ENCODE measurements at places on chromosomes 3 and 15.
A peak's percentile ranks its signal among the peaks of the same experiment; 100 is the strongest.

- no peak for DNase-seq
Measured at GRCh38 chr3:29644261-29644660, 363.4 kb downstream of the RBMS3 start.

DNA sequence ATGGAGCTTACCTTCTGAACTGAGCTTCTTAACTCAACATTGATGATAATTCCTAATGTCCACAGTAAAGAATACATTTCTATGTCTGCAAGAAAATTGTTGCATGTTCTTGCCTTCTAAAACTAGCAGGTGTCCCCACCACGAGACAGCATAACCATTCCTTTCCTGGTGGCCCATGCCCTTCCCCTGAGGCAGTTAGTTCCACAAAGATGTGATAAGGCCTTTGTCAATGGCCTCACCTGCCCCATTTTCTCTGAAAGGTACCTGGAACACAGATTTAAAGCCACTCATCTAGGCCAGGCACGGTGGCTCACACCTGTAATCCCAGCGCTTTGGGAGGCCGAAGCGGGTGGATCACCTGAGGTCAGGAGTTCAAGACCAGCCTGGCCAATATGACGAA lies 21.0 kb upstream of the HTR3E start:
- no peak for DNase-seq

- DNase-seq: no peak
Measured at GRCh38 chr3:133827136-133827535, 21.5 kb downstream of the SRPRB start.

GRCh38 chr15:90099072-90099867 lies 3.0 kb downstream of the IDH2 start:
- DNase-seq: no peak

GRCh38 chr15:42508263-42508690 lies 12.8 kb downstream of the SNAP23 start:
- DNase-seq: no peak

DNA sequence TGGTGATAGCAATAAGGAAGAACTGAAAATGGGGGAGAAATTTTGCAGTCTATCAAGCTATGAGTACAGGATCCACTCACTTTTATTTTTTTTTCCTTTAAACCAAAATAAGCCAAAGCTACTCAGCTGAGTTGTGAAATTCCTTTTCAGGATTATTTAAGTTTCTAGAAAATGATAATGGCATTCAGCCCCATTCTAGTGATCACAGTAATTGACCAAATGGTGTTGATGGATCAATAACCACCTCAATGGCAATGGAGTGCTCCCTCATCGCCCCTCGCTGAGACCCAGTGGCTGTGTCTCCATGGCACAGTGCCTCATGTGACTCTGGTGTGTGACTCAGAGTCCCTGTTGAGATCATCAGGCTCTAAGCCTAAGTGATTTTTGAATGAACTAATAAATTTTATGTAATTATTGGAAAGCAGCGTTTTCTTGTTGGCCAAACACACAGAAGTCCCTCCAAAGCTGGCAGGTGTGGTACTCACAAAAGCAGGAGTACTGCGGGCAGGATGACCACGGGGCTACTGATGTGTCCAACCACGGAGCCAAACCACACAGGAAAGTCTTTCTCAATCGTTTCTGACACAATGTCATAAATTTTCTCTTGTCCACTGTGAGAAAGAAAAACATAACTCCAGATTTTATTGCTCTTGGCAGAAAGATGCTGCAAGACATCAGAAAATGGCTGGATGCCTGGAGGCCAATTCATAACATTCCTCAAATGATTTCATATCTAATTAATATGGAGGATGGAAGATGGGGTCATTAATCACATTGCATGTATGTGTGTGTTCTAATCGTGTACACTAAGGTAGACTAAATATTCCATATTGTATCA lies 14.4 kb upstream of the STARD5 start:
- DNase-seq: no peak

DNA sequence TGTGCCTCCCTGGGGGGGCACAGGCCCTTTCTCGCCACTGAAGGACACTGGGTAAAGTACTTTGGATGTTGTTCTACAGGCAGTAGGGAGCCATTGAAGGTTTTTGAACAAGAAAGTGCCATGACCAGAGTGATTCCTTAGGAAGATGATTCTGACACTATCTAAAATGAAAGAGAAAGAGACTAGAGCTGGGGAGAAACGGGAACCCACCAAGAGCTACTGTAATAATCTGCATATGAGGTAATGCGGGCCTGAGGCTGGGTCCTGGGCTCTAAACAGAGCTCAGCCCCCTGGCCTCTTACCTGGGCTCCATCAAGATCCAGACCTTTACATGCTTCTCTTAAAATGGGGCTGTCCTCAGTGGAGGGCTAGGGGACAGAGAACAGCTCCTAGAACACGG lies 24.9 kb downstream of the GRK7 start:
- no peak for DNase-seq

- DNase-seq: no peak
Measured at GRCh38 chr3:79047581-79047980, 720.2 kb downstream of the ROBO1 start.

GRCh38 chr3:142976621-142977398 lies 13.3 kb upstream of the PAQR9 start:
- peak; percentile 93 for DNase-seq

DNA sequence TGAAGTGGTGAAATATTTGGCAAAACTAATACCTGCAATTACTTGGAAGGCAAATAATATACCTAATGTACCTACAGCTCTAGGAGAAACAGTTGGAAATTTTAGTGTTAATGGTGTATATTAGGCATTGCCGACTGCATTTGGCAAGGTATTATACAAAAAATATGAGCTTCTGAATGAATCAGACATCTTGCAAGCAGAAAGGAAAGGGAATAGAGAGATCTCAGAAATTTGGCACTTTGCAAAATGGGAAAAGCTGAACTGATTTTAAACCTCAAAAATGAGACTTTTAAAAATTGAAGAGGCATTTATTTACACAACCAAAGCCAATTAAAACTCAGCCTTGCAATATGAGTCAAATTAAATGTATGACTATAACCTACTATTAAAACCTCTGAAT lies 40.2 kb upstream of the C15orf61 start:
- DNase-seq: no peak

- no peak for DNase-seq
Measured at GRCh38 chr15:78317145-78317836, 17.9 kb upstream of the SKIC8 start.

GRCh38 chr3:27659279-27660021 lies 62.7 kb downstream of the EOMES start:
- peak; percentile 33 for DNase-seq

- DNase-seq: no peak
Measured at GRCh38 chr15:22831473-22831872, 7.0 kb upstream of the NIPA2 start.

DNA sequence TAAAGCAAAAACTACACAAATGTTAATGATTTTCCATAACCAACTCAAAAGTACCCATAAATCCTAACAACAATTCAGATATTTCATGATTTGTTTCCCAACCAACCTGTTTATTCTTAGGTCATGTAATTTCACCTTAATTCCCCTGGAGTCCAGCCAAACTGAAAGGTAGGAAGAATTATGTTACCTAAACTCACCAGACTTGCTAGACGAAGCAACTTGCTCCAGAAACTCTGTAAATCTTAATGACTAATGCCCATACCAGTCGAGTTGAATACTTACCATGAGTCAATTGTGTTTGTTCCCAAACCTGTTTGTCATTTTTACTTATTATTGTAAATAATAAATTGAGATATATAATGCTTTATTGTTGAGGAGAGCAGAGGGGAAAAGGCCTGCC lies 1030.0 kb downstream of the TBL1XR1 start:
- no peak for DNase-seq

GRCh38 chr3:163632722-163633121 lies 1445.6 kb downstream of the SI start:
- DNase-seq: no peak

DNA sequence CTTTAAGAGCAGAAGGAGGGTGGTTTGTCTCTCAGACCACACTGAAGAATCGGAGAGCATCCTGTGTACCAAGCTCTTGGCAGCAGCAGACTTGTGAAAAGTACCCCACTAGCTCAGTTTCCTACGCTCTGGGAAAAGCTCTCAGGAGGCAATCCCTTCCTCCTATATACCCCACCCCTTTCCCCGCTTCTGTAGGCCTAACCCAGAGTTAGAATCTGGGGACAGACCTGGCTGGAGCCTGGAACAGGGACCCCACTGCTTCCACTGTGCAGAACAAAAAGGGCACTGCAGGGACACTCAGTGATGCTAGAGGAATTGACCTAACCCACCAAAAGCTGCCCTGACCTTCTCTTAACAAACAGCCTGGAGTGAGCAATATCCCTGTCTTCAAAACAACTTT lies 70.0 kb upstream of the CCDC39 start:
- DNase-seq: no peak

GRCh38 chr3:127044996-127045395 lies 62.1 kb downstream of the PLXNA1 start:
- no peak for DNase-seq

DNA sequence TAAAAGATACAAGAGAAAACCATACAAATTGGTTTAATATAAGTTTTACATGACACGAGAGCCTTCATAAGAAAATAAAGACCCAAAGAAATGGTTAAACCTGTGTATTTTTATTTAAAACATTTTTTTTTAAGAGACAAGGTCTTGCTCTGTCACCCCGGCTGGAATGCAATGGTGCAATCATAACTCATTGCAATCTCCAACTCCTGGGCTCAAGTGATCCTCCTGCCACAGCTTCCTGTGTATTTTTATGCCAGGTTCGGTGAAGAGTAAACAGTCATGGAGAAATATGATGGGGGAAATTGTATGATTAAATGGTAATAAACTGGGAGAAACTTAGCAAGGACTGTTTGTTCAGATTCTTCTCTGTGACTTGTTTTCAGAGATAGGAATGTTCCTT lies 441.0 kb downstream of the TUSC7 start:
- DNase-seq: no peak

- DNase-seq: peak; percentile 71
Measured at GRCh38 chr15:89900849-89901248, 7.1 kb upstream of the AP3S2 start.

DNA sequence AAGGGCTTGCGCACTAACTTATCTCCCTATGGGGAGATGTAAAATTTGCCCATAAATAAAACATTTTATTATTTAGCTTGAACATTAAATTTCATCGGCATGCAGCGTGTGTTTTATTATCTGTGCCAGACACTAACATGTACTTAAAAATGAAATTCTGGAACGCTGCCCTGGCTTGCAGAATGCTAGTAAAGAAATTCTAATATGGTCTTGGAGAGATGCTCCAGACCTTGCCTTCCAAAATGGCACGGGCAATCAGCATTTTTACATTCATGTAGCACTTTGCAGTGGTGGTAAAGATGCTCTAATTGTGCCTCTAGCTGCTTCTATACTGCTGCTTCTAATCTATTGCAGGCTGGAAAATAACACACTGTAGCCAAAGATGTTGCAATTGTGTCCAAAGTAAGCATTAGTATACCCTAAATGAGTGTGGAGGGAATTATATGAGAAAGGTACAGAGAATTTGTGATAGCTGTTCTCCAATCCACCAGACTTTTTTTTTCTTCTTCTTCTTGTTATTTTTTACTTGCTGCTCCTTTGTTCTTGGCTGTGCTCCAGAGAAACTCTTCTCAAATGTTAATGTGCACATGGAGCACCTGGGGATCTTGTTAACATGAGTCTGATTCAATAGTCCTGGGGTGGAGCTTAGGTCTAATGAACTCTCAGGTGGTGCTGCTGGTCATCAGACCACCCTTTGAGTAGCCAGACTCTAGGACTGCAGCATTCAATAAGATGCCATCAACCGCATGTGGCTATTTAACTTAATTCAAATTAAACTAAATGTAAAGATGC lies 47.3 kb downstream of the CRABP1 start:
- no peak for DNase-seq

GRCh38 chr3:133130168-133130567 lies 92.0 kb downstream of the TMEM108 start:
- DNase-seq: no peak

GRCh38 chr3:171230865-171231264 lies 204.3 kb upstream of the SLC2A2 start:
- no peak for DNase-seq

DNA sequence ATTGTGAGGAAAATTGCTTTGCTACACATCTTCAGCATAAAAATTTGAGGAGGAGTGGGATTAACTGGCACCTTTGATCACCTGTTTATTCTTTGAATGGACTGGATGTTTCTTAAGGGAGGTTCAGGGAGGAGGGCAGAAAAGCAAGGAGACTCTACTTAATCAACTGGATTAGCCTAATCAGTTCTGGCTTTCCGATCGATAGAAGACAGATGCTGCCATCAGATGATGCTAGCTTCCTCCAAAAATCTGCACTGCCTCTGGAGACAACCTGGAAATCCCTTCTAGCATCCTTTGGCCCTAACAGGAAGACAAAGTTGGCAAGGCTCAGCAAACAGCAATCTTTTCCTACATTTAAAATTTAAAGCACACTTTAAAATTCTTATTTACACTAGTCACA lies 197.8 kb downstream of the EBLN2 start:
- no peak for DNase-seq

GRCh38 chr3:29759411-29760225 lies 478.7 kb downstream of the RBMS3 start:
- no peak for DNase-seq

DNA sequence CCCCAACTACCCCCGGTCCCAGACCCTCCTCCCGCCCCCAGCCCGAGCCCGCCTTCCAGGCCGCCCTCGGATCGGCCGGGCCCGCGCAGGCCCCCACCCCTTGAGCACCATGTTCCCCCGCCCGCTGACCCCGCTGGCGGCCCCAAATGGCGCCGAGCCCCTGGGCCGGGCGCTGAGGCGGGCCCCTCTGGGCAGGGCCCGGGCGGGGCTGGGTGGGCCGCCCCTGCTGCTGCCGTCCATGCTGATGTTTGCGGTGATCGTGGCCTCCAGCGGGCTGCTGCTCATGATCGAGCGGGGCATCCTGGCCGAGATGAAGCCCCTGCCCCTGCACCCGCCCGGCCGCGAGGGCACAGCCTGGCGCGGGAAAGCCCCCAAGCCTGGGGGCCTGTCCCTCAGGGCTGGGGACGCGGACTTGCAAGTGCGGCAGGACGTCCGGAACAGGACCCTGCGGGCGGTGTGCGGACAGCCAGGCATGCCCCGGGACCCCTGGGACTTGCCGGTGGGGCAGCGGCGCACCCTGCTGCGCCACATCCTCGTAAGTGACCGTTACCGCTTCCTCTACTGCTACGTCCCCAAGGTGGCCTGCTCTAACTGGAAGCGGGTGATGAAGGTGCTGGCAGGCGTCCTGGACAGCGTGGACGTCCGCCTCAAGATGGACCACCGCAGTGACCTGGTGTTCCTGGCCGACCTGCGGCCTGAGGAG lies 472 bp downstream of the CHST14 start:
- DNase-seq: no peak

DNA sequence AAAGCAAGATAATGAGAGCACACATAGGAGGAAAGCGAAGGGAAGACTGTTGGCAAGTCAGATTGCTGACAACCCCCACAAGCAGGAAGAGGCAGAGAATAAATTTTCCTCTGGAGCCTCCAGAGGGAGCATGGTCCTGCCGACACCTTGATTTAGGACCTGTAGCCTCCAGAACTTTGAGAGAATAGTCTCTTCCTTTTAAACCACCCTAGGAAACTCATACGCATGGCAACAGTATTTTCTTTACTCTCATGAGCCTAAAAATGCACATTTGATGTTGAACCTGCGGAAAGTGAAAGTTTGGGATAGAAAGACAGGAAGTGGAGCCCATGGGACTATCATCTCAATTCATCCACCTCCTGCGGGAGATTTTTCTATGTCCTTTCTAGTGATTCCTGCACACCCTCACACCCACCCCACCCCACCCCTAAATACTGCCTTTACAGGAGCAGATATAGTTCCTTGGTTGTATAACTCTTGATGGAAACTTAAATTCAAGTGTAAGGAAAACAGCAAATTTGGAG lies 116.7 kb upstream of the LPP start:
- peak; percentile 36 for DNase-seq
